Activated naive CD4-positive, alpha-beta T cell treated with anti-CD3 and anti-CD28 coated beads, Interleukin-2, amount 10 ng/mL, durations not matched to agents 7 days and 5 days (primary cell): ENCODE measurements at places on chromosomes 1 and 21.

DNA sequence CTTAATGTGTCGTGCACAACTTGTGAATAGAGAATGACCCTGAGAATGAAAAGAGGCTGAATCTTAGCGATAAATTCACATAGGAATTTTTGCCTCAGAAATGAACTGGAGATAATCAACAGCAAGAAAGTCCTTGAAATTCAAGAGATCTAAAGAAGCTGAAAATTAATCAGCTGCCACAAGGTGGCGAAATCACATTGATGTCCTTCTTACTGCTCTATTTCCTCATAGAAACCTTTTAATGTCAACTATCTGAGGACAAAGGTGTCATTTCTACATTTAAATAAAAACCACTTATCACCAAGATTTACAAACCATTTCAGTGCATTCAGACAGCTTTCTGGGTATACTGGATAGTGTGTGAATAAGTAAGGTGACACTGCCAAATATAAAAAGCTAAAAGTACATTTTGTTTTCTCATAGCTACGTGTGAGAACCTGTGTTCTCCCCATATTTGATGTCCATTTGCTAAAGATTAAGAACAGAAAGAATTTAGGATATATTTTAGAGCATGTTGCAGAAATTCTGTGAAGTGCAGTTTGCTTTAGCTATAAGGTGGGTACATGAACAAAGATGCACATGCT lies 485.3 kb upstream of the PTBP2 start:
- DNase-seq = no peak

DNA sequence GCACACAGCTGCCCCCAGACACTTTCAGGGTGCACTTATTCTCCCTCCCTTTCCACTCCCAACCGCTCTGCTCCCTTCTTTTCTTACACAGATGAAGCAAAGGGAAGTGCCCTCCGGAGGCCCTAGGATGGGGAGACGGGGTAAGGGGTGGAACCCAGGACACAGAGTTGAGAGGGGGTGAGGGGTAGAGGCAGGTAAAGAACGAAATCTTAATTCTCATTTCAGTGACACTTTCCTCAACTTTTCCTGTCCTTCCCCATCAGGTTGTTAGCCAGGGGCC lies 12.8 kb downstream of the PLEKHO1 start:
- no peak for DNase-seq

GRCh38 chr1:76942549-76942948 lies 75.3 kb downstream of the ST6GALNAC5 start:
- no peak for DNase-seq

DNA sequence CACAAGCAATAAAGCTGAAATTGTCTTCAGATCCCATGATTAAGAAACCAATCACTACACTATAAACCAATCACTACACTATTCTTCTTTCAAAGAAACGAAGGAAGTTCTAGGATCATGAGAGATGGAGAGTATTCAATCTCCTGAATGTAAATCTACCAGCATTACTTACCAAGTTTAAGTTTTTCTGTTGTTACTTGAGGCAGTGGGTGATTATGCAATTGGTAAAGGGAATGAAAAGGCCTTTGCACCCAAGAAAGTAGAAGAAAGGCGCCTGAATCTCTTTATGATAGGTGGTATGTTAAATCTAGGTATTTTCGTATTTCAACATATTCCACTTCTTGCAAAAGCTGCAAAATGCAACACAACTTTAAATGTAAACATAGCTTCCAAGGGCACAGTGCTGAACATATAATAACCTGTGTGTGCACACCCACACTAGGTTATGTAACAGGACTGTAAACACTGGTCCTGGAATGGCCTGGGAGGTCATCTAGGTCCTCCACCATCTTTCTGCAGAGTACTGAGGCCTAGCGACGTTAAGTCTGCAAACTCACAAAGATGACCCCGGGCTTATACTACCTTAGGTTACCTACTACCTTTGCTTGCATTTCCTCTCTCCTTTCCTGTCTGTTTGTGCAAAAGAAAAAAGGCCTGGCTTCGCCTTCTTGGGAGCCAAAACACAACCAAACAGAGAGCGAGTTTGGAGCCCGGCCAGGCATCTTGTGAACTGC lies 1.1 kb upstream of the UAP1 start:
- no peak for DNase-seq

DNA sequence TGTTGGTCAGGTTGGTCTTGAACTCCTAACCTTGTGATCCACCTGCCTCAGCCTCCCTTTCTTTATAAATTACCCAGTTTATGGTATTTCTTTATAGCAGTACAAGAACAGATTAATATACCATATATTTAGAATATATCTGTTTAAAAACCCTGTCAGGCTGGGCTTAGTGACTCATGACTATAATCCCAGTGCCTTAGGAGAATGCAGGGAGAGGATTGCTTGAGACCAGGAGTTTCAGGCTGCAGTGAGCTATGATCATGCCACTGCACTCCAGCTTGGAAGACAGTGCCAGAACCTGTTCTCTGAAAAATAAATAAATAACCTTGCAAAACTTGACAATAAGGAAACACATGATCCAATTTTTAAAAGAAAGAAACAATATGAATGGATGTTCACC lies 43.9 kb downstream of the ZNF684 start:
- DNase-seq = no peak

GRCh38 chr1:201259476-201260235 lies 23.6 kb upstream of the PKP1 start:
- DNase-seq = no peak

DNA sequence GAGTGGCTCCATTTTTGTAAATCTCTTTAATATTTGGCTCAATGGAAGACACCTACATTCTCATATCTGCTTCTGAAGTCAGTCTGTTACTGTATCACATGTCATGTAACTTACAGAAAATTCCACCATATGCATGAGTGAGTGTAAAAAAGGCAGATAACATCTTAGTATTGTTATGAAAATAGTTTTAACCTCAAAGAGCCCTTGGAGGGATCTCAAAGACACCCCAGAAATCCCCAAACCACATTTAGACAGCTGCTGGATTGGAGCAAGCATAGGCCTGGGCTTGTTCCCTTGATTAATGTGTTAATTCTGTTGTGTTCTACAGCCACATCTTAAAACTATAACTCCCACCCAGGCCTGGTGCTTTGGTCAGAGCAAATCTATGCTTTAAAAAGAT lies 16.9 kb downstream of the MACO1 start:
- no peak for DNase-seq

DNA sequence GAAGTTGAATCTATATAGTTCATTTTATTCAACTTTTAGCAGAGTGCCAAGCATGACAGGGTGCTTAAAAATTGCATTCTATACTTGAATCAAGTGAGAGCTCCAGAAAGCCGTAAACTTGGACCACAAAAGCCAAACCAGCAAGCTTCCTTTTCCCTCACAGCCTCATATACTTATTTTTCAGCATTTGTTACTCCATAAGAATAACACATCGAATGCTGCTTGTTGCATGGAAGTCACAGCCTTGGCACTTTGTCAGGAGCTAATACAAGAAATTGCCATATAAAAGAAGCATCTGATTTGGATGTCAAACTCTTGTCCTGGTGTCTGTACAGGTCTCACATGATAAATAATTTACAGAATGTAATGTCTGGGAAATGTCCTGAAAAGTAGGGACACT lies 87.4 kb downstream of the PLXNA2 start:
- DNase-seq = no peak

GRCh38 chr1:103582464-103582863 lies 11.1 kb downstream of the AMY2B start:
- DNase-seq = no peak

- DNase-seq = no peak
These were observed 480.4 kb downstream of the SIPA1L2 start for GRCh38 chr1:232149287-232150201.

DNA sequence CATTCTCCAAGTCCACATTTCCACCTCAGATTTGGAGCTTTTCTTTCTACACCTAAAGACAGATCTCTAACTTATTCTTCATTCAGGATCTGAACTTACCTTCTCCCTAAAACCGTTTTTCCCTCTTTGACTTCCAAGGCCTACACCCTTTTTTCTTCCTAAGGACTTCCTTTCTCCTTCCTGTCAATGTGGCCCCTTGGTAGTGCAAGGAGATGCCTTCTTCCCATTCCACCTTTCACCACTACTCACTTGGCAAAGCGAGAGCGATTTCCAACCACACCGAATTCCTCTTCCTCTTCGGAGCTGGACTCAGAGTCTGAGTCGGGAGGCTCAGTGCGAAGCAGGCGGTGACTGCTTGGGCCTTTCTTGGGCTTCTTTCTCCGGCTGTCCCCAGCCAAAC lies 1.3 kb downstream of the EFCAB14 start:
- no peak for DNase-seq

- DNase-seq = no peak
These were observed 9.7 kb upstream of the GPR61 start for GRCh38 chr1:109529881-109530456.

- no peak for DNase-seq
These were observed 57.2 kb downstream of the TOR1AIP2 start for GRCh38 chr1:179820226-179820970.

DNA sequence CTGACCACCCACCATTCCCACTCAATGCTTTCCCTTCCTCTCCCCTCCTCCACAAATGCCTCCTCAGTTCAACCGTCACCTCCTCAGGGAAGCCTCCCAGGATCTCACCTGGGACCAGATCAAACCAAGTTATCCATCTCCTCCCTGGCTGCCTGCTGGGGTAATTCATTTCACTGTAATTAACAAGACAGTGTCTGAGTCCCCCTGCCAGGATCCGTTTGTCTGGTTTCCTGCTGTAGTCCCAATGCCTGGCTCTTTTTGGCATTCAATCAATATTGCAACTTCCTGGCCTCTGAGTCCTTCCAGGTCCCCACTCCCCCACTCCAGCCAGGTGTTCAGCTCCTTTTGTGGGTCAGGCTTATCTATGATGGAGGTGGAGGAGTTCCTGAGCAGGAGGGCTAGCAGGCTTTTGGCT lies 687.7 kb downstream of the PTPRU start:
- no peak for DNase-seq

GRCh38 chr21:46285206-46285661 lies at the start of gene MCM3AP:
MCM3AP (minus strand) TSS chr21:46285611; CDS start chr21:46285286, 325 bp downstream.
- no peak for DNase-seq
